Urinary bladder (tissue), 4 donors: ENCODE measurements at places on chromosomes 16 and 17.

- no peak for DNase-seq
These were observed 28.0 kb downstream of the PPL start for GRCh38 chr16:4908854-4909401.

DNA sequence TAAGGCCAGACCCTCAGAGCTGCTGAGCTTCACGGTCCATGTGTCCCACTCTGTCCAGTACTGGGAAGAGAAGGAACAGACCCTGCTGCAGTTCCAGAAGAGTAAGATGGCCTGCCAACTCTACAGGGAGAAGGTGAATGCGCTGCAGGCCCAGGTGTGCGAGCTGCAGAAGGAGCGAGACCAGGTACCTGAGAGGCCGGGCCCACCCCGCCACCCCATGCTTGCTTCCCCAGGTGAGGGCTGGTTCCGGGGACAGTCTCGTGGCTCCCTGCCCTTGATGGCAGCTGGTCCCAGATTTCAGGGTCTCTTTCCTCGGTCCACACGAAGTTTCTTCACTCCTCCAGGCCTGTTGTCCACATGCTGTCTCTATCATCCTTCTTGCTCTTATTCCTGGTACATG, 20.9 kb downstream of the CARD14 start:
- DNase-seq = no peak

DNA sequence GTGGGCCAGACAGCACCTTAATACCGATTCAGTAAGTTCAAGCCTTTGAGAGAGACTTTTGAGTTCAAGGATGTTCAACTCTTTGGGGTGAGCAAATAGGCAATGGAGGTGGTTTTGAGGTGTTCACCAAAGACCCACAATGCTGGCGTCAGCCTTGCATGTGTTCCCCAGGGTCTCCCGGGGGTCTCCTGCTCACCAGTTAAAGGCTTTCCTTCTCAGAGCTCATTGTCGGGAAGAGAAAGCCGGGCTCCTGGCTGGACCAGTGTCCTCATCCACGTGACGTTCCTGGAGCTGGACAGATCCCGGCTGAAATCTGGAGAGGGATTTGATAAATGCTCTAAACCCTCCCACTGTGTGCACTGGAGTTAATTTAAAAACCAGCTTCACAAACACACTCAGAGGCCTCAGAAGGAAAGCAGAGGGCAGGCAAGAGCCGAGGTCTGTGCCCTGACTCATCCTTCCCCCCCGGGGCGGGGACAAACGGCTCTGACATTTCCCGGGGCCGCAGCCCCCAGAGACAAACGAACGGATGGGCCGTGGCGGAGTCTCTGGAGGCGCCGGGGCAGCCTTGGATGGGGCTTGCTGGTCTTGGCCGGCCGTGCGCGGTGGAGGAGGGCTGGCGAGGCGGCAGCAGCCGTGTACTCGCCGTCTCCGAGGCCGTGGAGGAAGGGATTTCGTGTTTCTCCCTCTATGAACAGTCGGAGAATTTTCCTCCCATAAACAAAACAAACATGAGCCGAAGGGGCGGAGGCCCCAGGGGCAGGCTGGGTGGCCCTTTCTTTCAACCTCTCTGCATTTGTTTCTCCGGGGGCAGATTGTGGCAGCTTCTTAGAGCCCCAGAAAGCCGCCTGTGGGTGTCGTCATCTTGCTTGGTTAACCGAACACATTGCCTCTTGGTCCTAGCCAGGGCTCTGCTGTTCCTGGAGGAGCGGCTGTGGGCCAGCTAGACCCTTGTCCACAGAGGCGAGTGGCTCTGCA, 94.2 kb downstream of the NTN1 start:
- no peak for DNase-seq

DNA sequence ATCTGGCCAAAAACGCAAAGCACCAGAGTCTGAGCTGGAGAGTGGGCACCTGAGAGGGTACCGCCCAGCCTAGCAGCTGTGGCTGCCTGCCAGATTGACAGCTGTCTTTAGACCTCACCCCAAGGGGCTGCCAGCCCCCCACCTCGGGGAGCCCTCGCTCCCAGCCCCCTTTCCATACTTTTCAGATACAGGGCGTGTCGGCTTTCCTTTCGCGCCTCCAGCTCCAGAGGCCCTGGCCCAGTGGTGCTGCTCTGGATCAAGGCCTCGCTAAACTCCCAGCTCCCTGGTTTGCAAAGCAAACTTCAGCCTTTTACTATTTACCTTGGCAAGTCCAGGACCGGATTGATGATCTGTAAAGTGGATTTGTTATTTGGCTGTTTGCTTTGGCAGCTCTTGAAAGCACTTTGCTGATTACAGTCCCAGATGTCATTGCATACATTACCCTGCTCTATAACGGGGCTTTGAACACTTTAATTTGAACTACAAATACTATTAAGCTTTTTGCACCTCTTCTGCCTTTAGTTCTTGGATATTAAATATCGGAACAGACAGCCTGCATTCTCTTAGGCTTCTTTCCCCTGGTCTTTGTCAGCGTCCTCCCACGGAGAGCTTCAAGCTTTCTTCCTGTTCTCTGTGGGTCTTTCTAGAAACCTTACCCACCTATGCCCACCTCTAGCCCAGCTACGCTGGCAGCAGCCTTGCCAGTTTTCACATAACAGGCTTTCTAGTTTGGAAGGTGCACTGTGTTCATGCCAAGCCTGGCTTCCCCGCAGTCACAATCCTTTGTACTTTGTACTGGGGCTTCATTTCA, 63.6 kb upstream of the TBX2 start:
- DNase-seq = no peak

DNA sequence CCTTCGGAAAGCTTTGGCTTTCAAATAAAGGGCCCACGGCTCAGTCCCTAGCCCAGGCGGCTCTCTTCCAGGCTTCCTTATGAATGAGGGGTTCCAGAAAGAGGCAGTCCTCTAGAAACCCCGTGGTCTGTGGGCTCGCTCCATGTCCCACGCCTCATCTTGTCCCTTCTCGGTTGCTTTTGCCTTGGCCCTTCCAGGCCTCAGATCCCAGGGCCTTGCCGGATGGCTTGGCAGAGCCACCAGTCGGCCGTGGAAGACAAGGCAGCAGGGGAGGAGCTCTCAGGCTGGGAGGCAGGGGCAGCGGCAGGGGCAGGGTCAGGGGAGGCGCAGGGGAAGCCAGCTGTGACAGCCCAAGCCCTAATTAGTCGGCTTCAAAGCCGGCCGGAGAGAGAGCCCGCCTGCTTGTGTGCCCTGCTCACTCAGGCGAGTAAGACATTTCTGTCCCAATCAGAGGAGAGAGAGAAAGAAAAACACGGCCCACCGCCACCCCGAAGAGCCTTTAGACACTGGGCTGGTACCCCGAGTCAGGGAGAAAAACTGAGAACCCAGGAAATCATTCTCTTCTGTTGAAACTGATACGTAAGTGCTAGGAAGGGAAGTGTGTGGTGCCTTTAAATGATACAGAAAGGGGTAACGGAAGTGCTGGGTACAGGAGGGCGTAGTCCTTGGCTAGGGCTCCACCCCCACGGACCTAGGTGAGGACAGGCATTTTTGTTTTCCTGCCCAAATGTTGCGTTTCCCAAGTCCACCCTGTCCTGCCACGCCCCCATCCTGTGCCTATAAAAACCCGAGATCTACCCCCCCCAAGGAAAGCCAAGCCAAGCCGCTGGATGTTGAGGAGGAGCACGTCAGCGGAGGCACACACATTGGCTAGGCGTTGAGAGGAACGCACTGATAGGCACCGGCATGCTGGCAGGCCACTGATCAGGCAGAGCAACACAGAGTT, 27.8 kb upstream of the MEIOC start:
- peak; percentile 8 for DNase-seq

GRCh38 chr16:49703483-49703882, 152.4 kb downstream of the ZNF423 start:
- no peak for DNase-seq

- no peak for DNase-seq
These were observed 856 bp upstream of the SCPEP1 start for GRCh38 chr17:56976941-56977608.

GRCh38 chr16:27106305-27106704, 39.6 kb downstream of the C16orf82 start:
- no peak for DNase-seq

DNA sequence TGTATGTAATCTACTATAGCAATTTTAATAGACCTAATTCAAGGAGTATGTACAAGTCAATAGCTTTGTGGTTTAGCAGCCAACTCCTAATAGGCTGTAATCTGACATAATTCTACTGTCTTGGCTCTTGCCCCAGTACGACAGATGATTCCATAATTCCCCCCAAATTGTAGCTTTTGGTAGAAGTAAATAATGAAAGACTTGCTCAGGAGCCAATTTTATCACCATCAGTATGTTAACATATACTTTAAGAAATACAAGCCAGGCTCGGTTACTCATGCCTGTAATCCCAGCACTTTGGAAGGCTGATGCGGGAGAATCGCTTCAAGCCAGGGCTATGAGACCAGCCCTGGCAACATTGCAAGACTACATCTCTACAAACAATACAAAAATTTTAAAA, 53.9 kb downstream of the AP2B1 start:
- no peak for DNase-seq

GRCh38 chr17:61289408-61290385, 109.9 kb upstream of the TBX2 start:
- no peak for DNase-seq

DNA sequence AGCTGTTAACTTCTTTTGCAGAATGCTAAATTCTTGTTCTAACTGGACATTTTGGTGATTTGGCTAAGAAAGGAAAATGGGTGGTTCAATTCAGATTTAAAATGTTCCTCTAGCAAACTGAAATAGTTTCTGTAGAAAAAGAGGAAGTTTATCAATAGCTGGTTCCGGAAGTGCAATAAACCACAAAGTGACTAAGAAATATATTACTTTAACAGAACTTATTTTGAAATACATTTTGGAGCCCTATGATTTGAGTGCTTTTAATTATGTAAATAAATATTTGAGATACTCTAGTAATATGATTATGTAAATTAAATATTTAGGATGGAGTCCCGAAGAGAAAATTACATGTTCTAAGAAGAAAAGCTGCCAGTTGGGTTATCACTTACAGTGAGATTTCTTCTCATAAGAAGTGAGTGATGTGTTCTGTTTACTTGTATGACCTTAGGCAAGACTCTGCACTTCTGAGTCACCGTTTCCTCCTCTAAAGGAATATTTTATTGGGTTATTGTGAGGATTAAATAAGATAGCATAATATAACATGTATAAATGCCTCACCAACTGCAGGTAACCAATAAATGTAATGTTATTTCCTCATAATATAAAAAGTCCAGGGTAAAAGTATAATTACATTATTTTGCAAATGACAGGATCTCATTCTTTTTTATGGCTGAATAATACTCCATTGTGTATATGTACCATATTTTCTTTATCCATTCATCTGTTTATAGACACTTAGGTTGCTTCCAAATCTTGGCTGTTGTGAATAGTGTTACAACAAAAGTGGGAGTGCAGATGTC, at the start of gene EVI2B:
EVI2B (minus strand) TSS at position 73 of the 800 bp plus-strand sequence. CDS start 8,445 bp downstream, outside the sequence.
- no peak for DNase-seq

GRCh38 chr16:85707528-85708095, 18.9 kb upstream of the GINS2 start:
- DNase-seq = no peak

- no peak for DNase-seq
These were observed 38.4 kb downstream of the KIAA0753 start for GRCh38 chr17:6602141-6602540.

DNA sequence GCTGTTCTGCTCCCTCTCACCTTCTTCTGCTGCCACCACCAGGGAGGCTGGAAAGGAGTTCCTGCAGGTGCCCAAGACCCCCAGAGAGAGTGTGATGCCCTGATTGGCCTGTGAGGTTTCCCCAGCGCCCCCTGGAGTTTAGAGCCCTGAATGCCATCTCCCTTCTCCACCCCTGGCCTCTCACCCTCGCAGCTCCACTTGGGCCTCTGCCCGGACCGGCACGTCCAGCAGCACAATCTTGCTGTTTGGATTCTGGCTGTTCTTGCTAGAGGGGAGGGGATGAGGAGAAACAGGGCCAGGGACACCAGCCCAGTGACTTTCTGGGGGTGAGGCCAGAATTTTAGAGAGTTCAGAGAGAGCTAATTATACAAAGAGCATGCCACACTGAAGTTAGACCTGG, 12.5 kb upstream of the FAM171A2 start:
- DNase-seq = no peak

- no peak for DNase-seq
These were observed 80.2 kb upstream of the CIBAR2 start for GRCh38 chr16:85192238-85193114.

GRCh38 chr16:86338403-86339115, 171.8 kb upstream of the FOXF1 start:
- no peak for DNase-seq
